ENCODE measurements at places on chromosomes 7 and 10. TPM values are rescaled to one million over a fixed set of nuclear protein-coding genes. Genes with fewer than 3 reads are reported as not detected.

GRCh38 chr10:96367470-96367869 is 8.7 kb upstream of the OPALIN start:
- no peak for DNase-seq

Gene DDX21
- 286 TPM for total RNA-seq

GRCh38 chr10:129410688-129411392 is 56.2 kb upstream of the MGMT start:
- no peak for DNase-seq

- DNase-seq: no peak
Observed at GRCh38 chr7:54841772-54842697, 83.0 kb upstream of the SEC61G start.

GRCh38 chr7:99446096-99446495 is 7.4 kb downstream of the CPSF4 start:
- DNase-seq: no peak

GRCh38 chr7:82511542-82511941 is 68.0 kb upstream of the CACNA2D1 start:
- DNase-seq: no peak

Gene MDFIC
- 172 TPM for total RNA-seq

- DNase-seq: no peak
Observed at GRCh38 chr7:111224354-111225231, 133.7 kb downstream of the LRRN3 start.
